Upper lobe of left lung (tissue), 6 donors: ENCODE measurements at places on chromosomes 3 and 15. TPM values are rescaled to one million over a fixed set of nuclear protein-coding genes. Genes with fewer than 3 reads are reported as not detected.

- H3K27ac ChIP-seq: peak overlapping the region; percentile 78
- H3K36me3 ChIP-seq: no peaks in the 10 kb centered on the region
These were observed 63.0 kb downstream of the CHSY1 start for GRCh38 chr15:101188637-101189408.

- no peak overlapping the region for H3K4me3 ChIP-seq
- no peaks in the 10 kb centered on the region for H3K36me3 ChIP-seq
- H3K27ac ChIP-seq: no peak overlapping the region
- no peaks in the 10 kb centered on the region for H3K27me3 ChIP-seq
These were observed 215.6 kb downstream of the CADPS start for GRCh38 chr3:62659660-62660059.

- no peaks in the 10 kb centered on the region for H3K36me3 ChIP-seq
- no peak overlapping the region for H3K4me3 ChIP-seq
- H3K27ac ChIP-seq: no peak overlapping the region
- H3K4me1 ChIP-seq: no peaks in the 10 kb centered on the region
- no peaks in the 10 kb centered on the region for H3K27me3 ChIP-seq
These were observed 20.9 kb downstream of the SHOX2 start for GRCh38 chr3:158085358-158085757.

- no peak overlapping the region for H3K27ac ChIP-seq
- peaks cover 21% of the 10 kb centered on the region for H3K4me1 ChIP-seq
- peak; percentile 67 for DNase-seq
- no peaks in the 10 kb centered on the region for H3K36me3 ChIP-seq
These were observed 30.9 kb downstream of the PTH1R start for GRCh38 chr3:46908294-46908985.

GRCh38 chr3:53890726-53891475, 758 bp downstream of the SELENOK start:
- H3K4me3 ChIP-seq: peak overlapping the region; percentile 90
- H3K27ac ChIP-seq: peak overlapping the region; percentile 99
- H3K27me3 ChIP-seq: no peaks in the 10 kb centered on the region
- DNase-seq: no peak
- H3K4me1 ChIP-seq: peaks cover 23% of the 10 kb centered on the region

- H3K27ac ChIP-seq: no peak overlapping the region
- H3K27me3 ChIP-seq: no peaks in the 10 kb centered on the region
- no peak for DNase-seq
- no peak overlapping the region for H3K4me3 ChIP-seq
These were observed 213.6 kb downstream of the SSR3 start for GRCh38 chr3:156341332-156341731.

DNA sequence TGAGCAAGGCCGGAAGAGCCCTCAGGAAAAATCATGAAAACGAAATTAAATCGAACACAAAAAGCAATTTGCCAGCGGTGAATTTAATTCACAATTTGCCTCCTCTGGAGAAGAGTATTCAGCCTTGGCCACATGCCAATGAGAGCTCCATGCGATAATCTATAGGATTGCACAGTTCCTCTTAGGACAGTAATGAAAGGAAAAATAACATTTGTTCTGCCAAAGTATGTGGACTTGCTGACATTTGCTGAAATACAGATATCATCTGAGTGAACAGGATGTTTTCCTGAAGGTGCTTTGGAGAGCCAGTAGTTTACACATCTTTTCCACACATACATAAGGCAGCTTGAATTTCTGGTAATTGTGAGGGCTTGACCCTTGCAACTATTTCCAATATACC, 188.6 kb upstream of the PDZRN3 start:
- H3K36me3 ChIP-seq: no peaks in the 10 kb centered on the region
- H3K4me3 ChIP-seq: no peak overlapping the region

GRCh38 chr15:84944311-84944710, 37.3 kb upstream of the PDE8A start:
- H3K27me3 ChIP-seq: no peaks in the 10 kb centered on the region
- no peaks in the 10 kb centered on the region for H3K4me1 ChIP-seq
- H3K36me3 ChIP-seq: no peaks in the 10 kb centered on the region
- no peak for DNase-seq

DNA sequence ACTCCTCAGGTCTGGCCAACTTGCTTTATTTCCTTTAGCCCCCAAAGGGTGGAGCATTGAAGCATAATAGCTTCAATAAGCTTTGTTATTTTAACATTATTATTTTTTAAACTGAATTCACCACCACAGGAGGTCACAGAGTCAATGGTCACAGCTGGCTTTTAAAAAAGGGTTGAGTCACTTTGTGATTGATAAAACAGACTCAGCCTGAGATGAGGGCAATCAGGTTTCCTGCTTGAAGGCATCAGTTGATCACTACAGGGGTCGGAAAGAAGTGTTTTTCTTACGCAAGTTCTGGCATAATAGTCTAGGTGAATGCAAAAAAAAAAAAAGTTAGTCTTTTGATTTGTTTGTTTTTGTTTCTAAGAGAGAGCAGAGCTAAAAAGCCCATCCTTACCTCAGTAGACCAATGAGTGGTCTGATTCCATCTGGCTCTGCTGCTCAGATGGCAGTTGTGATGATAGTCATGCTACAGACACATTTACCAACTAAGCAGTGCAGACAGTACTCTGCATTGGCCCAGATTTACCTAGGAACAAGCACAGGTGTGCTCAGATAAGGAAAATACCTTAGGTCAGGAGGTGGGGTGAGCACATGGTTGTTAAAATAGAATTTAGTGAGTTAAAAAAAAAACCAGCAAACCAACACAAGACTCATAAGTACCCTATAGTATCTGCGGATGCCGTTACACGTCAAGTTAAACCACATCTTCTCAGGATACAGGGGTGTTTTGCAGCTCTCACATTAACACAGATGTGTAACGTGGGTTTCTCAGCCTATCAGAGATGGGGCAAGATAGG, 22.6 kb downstream of the ZNF80 start:
- peaks cover 5% of the 10 kb centered on the region for H3K4me1 ChIP-seq
- H3K27me3 ChIP-seq: no peaks in the 10 kb centered on the region
- no peak for DNase-seq
- H3K4me3 ChIP-seq: no peak overlapping the region
- H3K27ac ChIP-seq: peak overlapping the region; percentile 68

DNA sequence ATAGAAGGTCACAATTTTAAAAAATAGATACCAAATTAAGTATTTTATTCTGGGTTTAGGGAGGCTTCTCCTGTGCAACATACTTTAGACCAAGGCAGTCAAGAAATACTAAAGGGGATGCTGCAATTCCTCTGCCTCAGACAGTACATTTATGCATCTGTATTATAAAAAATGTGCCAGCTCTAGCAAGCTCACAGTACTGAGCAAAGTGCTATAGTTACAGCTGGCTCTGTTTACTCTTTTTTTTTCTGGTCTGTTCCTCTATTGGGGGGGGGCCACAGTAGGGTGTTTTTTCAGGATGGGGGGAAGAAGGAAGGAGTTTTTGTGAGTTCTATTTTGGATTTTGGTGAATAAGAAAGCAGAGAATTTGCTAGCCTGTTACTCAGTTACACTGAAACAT, 185.0 kb downstream of the TIGIT start:
- no peak for DNase-seq
- no peak overlapping the region for H3K4me3 ChIP-seq
- H3K27ac ChIP-seq: no peak overlapping the region
- H3K4me1 ChIP-seq: peaks cover 5% of the 10 kb centered on the region

DNA sequence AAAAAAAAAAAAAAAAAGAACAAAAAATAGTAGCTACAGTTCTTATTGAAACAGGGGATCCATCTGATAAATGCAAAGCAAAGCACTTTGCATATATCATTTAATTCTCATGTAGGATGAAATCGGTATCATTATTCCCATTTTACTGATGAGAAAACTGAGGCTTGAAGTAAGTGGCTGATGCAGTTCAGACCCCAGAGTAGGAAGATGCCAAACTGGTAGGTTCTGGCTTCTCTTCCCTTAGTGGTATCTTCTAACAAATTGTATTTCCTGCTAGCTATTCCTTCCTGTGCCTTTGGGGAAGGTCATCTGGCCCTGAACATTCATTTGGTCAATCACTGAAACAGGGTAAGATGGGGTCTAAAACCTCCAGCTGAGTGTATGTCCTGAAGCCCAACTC, 21.9 kb downstream of the PIF1 start:
- H3K4me1 ChIP-seq: no peaks in the 10 kb centered on the region
- H3K36me3 ChIP-seq: no peaks in the 10 kb centered on the region
- H3K27ac ChIP-seq: no peak overlapping the region
- no peak overlapping the region for H3K4me3 ChIP-seq

DNA sequence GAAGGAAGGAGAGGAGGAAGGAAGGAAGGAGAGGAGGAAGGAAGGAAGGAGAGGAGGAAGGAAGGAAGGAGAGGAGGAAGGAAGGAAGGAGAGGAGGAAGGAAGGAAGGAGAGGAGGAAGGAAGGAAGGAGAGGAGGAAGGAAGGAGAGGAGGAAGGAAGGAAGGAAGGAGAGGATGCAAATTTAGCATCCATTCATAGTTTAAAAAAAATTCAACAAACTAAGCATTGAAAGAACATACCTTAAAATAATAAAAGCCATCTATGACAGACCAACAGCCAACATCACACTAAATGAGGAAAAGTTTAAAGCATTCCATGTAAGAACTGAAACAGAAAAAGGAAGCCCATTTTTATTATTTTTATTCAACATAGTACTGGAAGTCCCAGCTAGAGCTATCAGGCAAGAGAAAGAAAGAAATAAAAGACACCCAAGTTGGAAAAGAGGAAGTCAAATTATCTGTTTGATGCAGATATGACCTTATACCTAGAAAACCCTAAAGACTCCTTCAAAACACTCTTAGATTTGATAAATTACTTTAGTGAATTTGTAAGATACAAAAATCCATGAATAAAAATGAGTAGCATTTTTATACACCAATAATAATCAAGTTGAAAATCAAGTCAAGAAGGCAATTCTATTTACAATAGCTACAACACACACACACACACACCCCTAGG, 52.2 kb upstream of the FXR1 start:
- no peak overlapping the region for H3K27ac ChIP-seq
- no peaks in the 10 kb centered on the region for H3K27me3 ChIP-seq

DNA sequence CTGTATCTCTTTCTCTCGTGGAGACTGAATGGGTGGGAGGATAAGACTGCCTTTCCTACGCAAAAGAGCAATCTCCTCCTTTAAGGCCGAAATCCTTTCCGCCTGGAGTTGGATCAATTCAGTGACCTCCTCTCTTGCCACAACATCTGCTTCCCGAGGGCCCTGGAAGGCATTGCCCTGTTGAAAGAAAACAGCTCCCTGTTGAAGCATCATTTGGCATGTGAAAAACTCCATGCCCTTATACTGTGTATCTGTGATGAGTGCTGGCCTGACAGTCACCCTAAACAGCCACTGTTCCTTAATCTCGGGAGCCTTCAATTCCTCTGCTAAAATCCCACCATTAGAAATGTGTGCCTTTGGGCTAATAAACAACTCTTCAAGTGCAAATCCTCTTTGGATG, 80.2 kb downstream of the BOC start:
- H3K27me3 ChIP-seq: no peaks in the 10 kb centered on the region
- no peaks in the 10 kb centered on the region for H3K36me3 ChIP-seq
- DNase-seq: no peak

DNA sequence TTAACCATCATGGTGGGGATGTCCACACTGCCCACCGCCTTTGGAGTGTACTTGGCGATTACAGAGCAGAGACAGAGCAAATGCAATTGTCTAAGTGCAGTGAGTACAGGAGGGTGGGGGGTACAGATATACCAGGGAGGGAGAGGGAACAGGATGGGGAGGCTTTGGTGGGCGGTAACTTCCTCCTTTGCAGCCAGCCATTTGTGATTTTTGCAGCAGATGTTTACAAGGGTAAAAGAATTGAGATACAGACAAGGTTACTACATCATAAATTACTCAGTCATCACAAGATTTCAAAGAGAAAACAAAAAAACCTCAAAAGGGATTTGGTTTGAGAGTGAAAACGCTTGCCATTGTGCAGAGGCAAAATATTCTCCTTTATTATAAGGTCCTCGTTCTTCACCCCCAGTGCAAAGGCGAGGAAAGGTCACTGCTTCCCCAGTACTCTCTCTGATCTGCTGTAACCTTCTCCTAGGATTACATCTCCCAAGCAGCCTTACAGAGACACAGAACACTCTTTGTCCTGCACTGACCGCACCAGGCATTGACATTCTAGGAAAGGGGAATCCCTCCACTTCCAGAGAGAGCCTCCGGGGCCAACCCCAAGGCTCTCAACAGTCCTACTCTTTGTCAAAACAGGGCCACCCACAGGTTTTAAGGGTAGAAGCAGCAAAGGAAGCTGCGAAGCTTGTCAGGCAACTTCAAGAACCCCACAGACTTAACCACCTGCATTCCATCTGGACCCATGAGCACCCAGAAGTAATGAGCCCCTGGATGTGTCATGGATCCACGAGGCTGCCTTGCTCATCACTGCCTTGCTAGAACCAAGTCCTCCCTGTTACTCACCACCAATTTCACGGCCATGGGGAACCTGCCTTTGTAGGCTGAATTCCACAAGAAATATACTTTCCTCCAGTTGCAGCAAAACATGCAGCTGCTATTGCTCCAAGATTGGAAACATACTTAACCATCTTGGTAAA, 117.3 kb downstream of the ADAMTS17 start:
- no peak overlapping the region for H3K27ac ChIP-seq
- H3K27me3 ChIP-seq: no peaks in the 10 kb centered on the region
- no peaks in the 10 kb centered on the region for H3K4me1 ChIP-seq
- DNase-seq: no peak
- no peaks in the 10 kb centered on the region for H3K36me3 ChIP-seq
- no peak overlapping the region for H3K4me3 ChIP-seq

- H3K4me3 ChIP-seq: no peak overlapping the region
- H3K27ac ChIP-seq: no peak overlapping the region
- H3K27me3 ChIP-seq: no peaks in the 10 kb centered on the region
- H3K36me3 ChIP-seq: no peaks in the 10 kb centered on the region
These were observed 114.3 kb downstream of the OXSM start for GRCh38 chr3:25904206-25904605.

DNA sequence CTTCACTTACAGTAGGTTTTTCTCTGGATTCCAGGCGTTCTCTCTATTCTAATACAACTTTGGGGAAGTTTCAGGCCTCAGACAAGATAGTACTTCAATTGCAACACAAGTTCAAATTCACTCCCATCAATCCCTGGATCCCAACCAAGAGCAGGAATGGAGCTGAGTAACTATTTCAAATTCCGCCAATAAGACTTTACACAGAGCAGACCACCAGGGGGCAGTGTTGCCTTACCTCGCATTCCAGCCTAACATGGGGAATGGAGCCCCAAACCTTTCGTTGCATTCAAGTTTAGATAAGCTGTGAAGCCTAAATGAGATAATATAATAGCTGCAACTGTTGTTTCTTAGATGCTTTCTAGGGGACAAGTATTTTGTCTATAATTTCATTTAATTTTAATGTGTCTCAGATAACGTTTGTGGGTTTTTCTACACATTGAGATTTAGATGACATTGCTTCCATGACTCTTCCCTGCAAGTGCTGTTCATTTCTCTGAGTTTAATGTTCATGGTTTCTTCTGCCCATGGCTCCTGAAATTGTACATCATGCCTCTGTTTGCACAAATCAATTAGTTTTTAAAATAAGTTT, 186.7 kb downstream of the NSUN3 start:
- H3K36me3 ChIP-seq: no peaks in the 10 kb centered on the region
- H3K27ac ChIP-seq: no peak overlapping the region
- H3K27me3 ChIP-seq: no peaks in the 10 kb centered on the region
- no peak for DNase-seq
- no peaks in the 10 kb centered on the region for H3K4me1 ChIP-seq
- H3K4me3 ChIP-seq: no peak overlapping the region

The PTH1R gene
- 7.9 TPM for total RNA-seq

The ZNF80 gene
- not detected for total RNA-seq

The DGKG gene
- total RNA-seq: 5.5 TPM

The HCLS1 gene
- 120 TPM for total RNA-seq

The C2CD4A gene
- total RNA-seq: not detected

The DZIP1L gene
- total RNA-seq: 97.4 TPM

The TGM4 gene
- not detected for total RNA-seq

The ACKR2 gene
- 2.3 TPM for total RNA-seq
